Fibroblast of villous mesenchyme (primary cell): ENCODE measurements at places on chromosomes 6 and 20. TPM values are rescaled to one million over a fixed set of nuclear protein-coding genes. Genes with fewer than 3 reads are reported as not detected.

The MCCD1 gene
- not detected in 2 replicates for total RNA-seq

The SPATA25 gene
- 0.43 and 1.3 TPM in 2 replicates for total RNA-seq

The MCHR2 gene
- not detected in 2 replicates for total RNA-seq

The PARD6B gene
- 1.6 and 6.5 TPM in 2 replicates for total RNA-seq

The TLDC2 gene
- 0.32 TPM in 1 of 2 replicates, not detected in the other for total RNA-seq

The LRRC73 gene
- under 0.01 TPM in 2 replicates for total RNA-seq

The MYT1 gene
- not detected in 2 replicates for total RNA-seq

The TP53INP2 gene
- total RNA-seq: 4.2 and 4.3 TPM in 2 replicates

The MLIP gene
- not detected in 2 replicates for total RNA-seq

The HMGCLL1 gene
- under 0.01 and 0.43 TPM in 2 replicates for total RNA-seq

The KLHDC3 gene
- 92.1 and 93.3 TPM in 2 replicates for total RNA-seq

The MATN4 gene
- total RNA-seq: not detected in 2 replicates

DNA sequence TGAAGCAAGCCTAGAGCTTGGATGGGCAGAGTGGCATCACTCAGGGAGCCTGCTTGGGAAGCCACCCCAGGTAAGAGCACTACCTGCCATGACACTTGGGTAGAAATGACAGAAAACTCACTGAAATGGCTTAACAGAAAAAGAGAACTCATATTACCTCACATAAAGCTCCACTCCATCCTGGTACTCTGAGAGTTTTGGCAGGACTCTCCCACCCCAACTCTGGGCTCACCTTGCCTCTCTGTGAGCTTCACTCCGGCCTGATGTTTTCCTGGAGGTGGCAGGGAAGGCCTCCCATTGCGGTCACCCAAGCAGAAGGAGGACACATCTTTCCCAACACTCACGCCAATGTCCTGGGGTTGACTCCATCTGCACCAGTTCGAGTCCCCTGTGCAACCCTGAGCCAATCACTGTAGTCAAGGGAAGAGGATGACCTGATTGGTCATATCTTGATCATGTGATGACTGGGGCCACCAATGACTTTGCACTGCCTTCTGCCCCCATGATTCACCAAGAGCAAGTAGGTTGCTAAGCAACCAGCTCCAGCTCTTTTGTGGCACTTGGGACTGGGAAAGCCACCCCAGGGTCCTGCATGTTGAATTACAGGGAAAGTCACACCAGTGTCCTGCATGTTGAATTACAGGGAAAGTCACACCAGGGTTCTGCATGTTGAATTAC, 446.1 kb upstream of the SULF2 start:
- no peak for DNase-seq

DNA sequence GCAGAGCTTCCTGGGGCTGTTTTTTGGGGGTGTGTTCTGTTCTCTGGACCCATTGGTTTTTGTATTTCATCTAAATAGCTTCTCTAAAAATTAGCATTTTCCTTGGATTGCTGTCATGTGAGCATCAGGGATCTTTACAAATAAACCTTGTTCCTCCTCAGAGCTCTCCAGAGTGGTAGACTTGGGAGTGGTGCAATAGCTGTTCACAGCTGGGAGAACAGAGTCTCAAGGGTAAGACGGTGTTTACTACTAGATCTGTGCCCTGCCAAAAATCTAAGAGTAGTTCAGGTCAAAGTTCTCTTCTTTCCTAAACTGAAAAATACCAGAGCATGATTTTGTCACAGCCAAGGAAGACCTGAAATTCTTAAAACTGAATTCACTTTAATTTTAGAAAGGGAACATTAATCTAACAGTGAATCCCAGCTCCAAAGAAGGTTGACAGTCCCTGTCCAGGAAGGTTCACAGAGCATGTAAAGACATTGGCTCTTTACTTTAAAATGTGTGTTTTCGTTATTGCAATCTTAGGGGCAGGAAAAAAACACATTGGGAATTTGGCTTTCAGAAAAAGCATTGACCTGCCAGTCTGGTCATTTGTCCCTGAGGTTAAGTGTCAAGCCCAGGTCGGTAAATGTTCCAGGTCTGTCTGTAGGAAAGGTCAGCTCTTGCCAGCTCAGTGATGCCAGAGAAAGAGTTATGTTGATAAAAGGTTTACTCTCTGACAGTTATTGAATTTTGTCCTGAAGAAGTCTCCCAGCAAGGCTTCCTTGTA, 43.3 kb downstream of the VAPB start:
- DNase-seq: peak; percentile 84

DNA sequence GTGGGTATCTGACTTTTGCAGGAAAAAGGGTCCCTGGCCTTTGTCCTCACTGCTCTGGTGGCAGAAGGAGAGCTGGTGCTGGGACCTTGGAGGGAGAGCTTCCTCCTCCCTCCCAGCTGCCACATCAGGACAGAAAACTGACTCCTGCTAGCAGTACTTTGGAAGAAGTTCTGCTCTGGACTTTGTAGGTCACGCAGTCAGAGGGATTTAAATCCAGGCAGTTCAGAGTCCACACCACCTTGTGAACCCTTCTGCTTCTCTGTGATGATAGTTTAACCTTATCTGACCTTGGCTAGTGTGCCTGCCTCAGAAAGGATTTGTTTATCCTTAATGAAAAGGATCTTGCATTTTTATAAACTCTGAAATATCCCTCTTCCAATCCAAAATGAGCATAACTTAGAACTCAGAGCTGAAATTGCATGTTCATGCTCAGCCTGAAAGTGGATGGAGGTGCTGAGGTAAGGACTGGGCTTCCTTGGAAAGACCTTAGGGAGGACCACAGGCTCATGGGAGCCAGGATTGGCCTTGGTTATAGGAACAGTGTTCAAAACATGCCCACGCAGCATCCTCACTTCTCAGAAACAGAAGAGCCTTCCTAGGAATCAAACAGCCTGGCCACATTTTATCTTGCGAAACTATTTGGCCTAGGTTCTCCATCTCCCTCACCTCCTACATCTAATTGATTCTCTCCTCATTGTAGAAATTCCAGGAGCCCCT, 123.9 kb upstream of the SASH1 start:
- no peak for DNase-seq

GRCh38 chr20:39851459-39851858, 837.6 kb downstream of the MAFB start:
- DNase-seq: peak; percentile 37

- no peak for DNase-seq
Measured at GRCh38 chr6:81589465-81590313, 162.8 kb downstream of the TENT5A start.

GRCh38 chr20:52924411-52925271, 47.5 kb upstream of the TSHZ2 start:
- DNase-seq: no peak

DNA sequence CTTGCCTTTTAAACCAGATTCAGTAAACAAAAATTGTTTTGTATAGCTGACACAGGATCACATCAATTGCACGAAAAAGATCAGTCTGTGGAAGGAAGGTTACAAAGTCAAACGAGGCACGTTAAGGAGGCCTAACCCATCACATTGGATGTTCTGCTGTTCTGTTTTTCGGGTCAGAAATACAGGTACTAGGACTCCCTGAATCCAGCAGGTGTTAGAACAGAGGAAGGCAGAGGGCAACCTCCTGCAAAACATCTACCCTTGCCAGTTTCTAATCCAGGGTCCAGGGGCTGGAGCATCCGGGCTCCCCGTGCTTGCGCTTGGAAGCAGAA, 64.6 kb downstream of the PLG start:
- DNase-seq: no peak

DNA sequence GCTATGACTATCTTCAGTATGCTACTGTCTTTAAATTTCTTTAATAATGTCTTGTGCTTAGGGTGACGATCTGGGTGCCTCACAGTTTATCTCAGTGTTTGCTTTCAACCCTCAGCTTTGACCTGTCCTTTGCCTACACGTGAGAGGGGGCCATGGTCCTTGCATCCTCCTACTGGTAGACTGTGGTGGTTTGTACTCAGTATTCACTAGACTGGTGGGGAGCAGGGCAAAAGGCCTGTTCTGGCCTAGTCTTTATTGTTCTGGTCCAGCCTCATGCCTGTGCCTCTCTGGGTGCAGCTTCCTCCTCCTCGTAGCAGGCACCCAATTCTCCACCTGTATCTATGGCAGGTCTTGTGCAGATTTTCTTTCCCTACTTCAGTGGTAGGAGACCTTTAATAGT, 354.9 kb downstream of the CD109 start:
- no peak for DNase-seq

- peak; percentile 73 for DNase-seq
Measured at GRCh38 chr20:62662422-62662821, 20.1 kb downstream of the SLCO4A1 start.

DNA sequence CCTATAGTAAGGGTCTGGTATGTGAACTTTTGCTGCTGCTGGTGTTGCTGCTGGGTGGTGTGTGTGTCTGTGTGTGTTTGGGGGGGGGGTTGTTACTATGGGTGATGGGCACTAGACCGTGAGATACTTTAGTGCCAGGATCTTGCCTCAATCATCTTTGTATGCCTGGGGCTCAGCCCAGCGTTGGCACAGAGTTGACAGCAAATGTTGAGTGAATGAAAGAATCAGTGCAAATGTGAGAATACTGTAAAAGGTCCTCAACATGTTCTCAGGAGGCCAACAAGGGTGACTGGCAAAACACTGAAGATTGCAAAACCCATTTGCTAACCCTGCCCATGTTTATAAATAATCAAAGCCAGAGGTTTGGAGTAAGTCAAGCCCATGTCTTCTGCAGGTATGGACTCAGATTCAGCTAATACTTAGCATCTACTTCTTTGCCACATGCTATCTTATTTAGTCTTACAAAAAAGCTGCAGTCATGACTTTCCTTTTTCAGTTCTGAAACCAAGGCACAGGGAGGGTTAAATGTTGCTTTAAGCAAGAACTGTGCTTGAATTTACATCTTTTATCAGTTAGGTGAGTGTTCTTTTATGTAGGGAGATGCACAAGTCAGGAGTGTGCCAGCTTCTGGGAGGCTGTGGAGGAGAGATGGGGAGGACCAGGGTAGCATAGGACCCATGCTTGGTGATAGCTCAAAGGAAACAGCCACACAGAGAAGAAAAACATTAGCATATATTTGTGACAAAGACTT, 125.3 kb upstream of the SPACA1 start:
- DNase-seq: no peak

DNA sequence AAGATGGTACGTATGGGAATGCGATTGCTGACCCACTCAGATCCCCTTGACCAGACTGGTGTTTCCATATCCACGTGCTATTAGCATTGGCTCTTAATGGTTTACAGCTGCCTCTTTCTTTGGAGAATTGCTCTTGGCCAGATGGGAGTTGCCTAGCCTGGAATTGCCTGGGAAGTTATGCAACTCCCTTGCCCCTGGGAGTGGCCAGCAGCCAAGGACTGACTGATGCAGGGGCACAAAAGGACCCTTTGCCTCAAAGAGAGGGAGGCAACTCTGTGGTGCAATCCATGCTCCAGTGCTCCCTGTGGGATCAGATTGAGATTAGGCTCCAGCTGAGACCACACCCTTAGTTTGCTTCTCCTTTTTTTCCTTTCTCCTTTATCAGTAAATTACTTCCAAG, 203.5 kb upstream of the JAG1 start:
- peak; percentile 22 for DNase-seq

DNA sequence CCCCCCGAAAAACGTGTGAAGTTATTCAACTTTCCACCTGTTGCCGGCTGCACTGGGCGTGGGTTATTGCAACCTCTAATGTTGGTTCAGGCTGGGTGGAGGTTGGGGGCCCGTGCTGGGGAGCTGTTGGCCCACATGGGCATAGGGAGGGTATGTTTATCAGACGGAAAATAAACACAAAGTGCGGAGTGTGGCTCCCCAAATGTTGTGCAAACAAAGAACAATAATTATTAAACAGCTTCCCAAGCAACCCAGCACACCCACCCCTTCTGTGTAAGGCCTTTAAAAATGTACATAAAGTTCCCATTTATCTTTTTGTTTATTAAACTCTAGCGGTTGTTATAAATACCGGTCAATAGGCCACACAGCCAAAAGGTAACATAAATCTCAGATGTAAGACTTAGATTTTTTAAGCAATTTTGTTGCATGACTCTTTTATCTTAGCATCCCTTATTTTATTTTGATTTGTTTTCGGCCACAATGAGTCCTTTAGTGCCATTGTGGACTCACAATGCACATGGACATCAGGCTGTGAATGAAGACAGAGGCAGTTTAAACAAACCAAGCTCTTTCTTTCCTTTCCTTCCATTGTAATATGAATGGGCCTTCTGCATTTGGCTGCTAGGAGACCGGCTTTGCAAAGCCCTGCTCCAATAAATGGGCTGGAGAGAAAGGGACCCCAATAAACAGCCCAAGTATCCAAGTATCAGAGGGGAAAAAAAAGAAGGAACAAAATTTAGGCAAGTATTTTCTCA, 6.9 kb upstream of the DLL1 start:
- DNase-seq: peak; percentile 48

DNA sequence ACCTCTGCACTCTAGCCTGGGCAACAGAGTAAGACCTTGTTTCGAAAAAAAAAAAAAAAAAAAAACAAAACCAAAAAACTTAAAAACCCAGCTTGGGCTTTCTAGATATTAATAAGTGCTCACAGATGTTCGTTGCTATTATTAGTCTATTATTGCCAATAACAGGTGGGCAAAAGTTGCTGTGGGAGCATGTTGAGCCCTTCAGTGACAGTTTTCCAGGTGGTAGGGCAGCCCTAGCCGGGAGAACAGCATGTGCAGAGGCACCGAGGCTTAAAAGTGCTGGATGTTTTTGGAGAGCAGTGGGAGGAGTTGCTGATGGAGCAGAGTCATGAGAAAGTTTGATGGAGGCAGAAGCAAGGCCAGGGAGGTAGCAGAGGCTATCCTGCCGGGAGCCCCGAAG, 4.4 kb downstream of the PPP1R16B start:
- DNase-seq: no peak

DNA sequence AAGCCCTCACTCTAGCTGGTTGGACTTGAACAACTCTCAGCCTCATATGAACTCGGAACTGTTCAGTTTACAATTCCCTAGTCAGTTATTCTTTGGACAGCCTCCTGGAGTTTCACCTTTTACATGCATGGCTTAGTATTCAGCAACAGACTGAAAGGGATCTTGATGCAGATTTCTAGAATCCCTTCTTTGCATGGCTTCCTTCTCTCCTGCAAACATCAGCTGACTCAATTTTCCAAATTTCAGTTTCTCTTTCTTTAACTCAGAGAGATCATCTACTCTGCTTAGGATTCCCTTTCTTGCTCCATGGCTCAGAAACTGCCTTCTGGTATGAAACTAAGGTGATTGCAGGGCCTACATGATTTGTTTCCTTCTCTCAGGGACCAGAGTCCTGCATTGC, 99.6 kb downstream of the CEP57L1 start:
- no peak for DNase-seq

DNA sequence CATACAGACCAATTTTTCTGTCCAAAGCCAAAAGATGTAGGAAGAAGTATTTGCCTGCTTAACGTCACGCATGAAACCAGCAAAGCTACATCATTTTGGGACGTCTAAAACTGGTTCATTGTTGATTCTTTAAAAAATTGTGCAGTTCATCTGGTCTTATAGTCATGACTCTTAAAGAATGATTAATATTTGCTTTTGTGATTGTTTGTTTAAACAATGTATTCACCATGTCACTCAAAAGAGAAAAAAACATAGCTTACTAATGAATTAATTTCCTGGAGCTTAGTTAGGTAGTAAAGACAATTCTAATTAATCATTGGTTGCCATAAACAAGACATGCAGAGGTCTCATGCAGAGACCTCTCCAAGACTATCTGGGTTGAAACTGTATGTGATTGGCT, 157.3 kb downstream of the RPS12 start:
- no peak for DNase-seq

- peak; percentile 71 for DNase-seq
Measured at GRCh38 chr20:13029687-13030375, 21.1 kb downstream of the SPTLC3 start.

- DNase-seq: no peak
Measured at GRCh38 chr6:118706702-118707101, 55.3 kb upstream of the CEP85L start.

- no peak for DNase-seq
Measured at GRCh38 chr6:84910906-84911607, 146.7 kb upstream of the TBX18 start.
